ENCODE measurements at places on chromosomes 11 and 22. TPM values are rescaled to one million over a fixed set of nuclear protein-coding genes. Genes with fewer than 3 reads are reported as not detected.

DNA sequence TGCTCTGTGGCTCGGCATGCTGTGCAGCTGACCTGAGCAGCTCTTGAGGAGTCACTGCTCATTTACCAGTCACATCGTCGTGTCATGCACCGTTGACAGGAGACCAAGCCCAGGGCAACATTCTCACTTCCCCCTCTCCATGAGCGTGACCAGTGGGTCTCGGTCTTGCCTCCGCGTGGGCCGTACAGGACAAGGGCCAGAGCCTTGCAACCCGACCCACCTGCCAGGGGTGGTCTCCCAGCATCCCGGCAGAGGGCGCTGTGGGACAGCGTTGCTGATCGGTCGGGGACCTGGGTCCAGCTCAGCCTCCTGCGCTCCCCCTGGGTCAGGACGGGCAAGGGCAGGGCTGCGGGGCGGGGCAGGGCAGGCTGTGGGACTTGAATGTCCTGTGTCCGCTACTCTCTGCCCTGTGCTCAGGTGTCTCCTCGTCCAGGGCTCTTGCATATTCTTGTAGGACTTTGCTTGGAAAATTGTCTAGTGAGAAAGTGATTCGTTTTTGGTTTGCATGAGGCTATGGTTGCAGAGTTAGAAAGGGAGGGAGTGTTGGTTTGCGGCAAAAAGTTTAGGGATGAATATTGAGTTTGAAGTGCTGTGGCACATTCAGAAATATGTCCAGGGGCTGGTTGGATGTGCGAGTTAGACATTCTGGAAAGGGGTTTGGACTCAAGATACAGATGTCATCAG is 16.2 kb downstream of the EIF4G2 start:
- DNase-seq = peak; percentile 74

- no peak for DNase-seq
Measured at GRCh38 chr11:74686792-74687191, 44.4 kb downstream of the CHRDL2 start.

DNA sequence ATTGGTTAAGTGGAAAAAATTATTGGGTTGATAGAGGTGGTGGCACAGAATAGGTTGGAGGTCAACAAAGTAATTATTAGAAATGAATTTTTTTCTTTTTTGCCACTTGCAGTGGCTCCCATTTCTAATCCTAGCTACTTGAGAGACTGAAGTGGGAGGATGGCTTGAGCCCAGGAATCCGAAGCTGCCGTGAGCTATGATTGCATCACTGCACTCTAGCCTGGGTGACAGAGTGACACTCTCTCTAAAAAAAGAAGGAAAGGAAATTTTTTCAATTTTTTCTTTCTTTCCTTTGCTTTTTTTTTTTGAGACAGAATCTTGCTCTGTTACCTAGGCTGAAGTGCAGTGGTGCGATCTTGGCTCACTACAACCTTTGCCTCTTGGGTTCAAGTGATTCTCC is 2.2 kb upstream of the BCO2 start:
- no peak for DNase-seq

- DNase-seq = peak; percentile 83
Measured at GRCh38 chr11:117226388-117227385, 5.2 kb downstream of the PCSK7 start.

- DNase-seq = no peak
Measured at GRCh38 chr11:44207292-44207691, 102.6 kb downstream of the ALX4 start.

Gene SMC1B
- 0.23 TPM for polyA plus RNA-seq

All from left kidney (tissue), 8 donors.